ENCODE measurements at places on chromosomes 13 and 19.

DNA sequence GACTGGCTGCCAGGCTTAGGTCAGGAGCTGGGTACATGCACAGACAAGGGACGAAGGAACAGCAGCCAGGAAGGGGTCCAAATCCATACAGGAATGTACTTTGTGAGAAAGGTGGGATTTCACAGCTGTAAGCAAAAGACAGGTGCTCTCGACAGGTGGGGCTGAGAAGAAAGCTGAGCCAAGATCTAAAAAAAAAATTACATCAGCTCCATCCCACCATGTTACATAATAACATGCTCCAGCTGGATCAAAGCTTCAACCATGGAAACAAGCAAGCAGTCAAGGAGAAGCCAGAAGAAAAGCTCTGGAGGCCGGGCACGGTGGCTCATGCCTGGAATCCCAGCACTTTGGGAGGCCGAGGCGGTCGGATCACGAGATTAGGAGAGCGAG is 8.0 kb downstream of the UBXN6 start:
- no peak for DNase-seq

DNA sequence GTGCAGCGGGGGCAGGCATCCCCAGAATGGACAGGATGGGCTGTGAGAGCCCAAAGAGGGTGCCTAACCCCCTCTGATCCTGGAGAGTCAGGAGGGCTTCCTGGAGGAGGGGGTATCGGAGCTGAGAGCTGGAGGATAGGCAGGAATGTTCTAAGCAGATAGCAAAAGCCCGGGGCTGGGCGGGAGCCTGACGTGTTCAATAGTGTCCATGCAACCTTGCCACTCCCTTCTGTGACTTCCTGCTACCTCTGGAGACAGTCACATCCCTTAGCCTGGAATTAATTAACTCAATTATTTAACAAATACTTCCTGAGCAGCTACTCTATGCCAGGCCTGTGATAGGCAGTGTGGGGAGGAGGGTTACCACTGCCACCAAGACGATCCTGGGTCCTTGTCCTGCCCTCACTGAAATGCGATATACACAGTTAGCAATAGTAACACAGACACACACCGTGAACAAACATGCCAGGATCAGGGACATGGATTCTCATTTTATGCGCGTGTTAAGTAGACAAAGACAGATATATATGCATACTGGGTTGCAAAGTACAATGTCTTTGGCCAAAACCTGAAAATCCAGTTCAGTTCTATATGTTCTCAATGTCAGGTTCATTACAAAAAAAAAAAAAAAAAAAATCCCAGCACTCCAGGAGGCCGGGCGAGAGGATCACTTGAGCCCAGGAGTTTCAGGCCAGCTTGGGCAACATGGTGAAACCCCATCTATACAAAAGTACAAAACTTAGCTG is 10.7 kb downstream of the AP2S1 start:
- DNase-seq, result no peak

GRCh38 chr13:31334994-31335557 is 135.3 kb downstream of the B3GLCT start:
- DNase-seq, result no peak

GRCh38 chr13:64819081-64819480 is 2411.1 kb downstream of the PCDH9 start:
- DNase-seq, result no peak

DNA sequence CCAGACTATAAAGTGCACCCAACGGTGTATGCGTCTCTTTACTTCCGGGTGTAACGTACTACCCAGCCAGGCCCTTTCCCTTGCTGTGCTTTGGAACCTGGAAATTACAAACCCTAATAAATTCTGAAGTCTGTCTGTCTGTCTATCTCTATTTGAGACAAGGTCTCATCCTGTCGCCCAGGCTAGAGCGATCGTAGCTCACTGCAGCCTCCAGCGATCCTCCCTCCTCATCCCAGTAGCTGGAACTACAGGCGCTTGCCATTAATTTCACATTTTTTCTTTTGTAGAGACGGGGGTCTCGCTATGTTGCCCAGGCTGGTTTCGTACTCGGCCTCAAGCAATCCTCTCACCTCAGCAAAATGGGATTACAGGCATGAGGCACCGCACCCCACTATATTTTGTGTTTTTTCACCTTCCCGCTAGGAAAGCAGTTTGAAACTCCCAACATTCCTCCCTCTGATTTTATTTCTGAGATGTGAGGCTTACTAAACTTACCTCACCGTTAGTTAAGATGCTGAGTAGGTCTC is 469 bp upstream of the RNF6 start:
- DNase-seq, result no peak

GRCh38 chr13:94243551-94243950 is 235.9 kb downstream of the DCT start:
- no peak for DNase-seq

GRCh38 chr13:106561551-106562170 is 6.3 kb downstream of the ARGLU1 start:
- no peak for DNase-seq

DNA sequence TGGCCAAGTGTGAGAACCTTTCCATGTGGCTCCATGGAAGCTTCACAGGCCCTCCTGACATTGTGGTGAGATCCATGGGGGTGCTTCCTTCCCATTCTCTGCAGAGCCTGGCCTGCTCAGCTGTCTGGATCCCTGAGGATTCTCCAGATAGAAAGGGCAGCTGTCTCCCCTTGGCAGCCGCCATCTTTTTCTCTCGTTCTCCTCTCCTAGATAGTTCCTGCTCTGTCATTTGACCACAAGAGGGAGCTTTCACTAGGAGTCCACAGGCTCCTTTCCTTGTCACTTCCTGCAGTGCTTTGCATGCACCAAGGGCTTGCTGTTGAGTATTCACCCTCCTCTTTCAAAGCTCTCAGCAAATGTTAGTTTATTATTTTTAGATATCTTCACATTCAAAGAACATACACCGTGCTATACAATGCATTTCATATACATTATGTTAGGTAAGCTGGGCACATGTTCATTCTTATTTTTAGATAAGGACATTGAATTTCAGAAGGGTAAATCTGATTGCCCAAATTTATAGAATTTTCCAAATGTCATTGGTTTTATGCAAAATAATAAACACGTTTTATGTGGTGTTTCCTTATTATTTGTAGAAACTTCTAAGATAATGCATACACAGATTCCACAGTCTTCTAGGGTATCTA is 133.2 kb downstream of the FRY start:
- DNase-seq, result peak; percentile 56

- DNase-seq, result no peak
These were observed 3.4 kb upstream of the TGFB1 start for GRCh38 chr19:41356984-41357739.

GRCh38 chr13:96011291-96011872 is 41.8 kb downstream of the UGGT2 start:
- DNase-seq, result no peak

GRCh38 chr19:45816236-45817009 is 1.3 kb upstream of the RSPH6A start:
- no peak for DNase-seq

- no peak for DNase-seq
These were observed 10.5 kb downstream of the LAMP1 start for GRCh38 chr13:113307491-113307890.

DNA sequence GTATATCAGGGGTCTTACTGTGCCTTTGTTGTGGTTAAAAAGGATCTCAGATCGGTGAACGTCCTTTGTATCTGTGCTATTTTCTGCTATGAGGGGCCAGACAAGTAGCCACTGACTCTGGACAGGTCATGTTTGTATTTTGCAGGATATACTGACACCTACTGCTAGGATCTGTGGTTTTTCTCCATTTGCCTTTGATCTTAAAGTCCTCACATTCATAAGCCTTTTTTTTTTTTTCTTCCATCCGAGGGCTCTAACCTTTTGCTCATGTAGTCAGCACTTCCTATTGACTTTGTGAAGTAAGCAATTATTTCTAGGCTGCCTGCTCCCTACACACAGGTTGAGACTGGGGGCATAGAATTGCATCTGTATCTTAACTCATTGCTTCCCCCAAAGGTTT is 106.2 kb downstream of the SLITRK5 start:
- no peak for DNase-seq

GRCh38 chr19:38070573-38070972 is 153.4 kb downstream of the DPF1 start:
- DNase-seq, result no peak

GRCh38 chr13:93624311-93624777 is 397.7 kb downstream of the GPC6 start:
- DNase-seq, result no peak

GRCh38 chr19:41796362-41796761 is at the start of gene CEACAM3:
TSS of gene CEACAM3 (plus strand) at chr19:41796587. CDS start at chr19:41796678, 91 bp downstream.
- DNase-seq, result no peak

DNA sequence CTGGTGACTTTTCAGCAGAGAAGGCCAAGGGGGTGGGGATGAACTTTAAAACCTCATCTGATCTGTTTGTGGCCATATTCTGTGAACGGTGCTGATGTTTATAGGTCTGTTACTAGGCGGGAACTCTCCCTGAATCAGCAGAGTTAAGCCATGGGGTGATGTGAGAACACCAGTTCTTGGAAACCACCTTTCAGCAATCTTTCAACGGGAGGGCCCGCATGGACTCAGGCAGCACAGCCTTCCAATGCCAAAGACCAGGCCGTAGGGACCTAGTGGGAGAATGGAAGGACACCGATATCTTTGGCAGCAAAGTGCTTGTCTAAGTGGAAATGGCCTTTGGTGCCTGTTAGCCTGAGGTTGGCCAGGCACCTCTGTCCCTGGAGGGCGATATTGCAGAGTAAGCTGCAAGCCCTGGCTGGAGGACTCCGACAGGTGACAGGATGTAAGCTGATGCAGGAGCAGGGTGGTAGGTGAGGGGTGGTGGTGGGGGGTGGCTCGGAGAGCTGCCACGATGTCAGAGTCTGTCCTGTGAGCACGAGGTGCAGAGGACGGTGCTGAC is 57.0 kb downstream of the ERCC5 start:
- DNase-seq, result no peak

DNA sequence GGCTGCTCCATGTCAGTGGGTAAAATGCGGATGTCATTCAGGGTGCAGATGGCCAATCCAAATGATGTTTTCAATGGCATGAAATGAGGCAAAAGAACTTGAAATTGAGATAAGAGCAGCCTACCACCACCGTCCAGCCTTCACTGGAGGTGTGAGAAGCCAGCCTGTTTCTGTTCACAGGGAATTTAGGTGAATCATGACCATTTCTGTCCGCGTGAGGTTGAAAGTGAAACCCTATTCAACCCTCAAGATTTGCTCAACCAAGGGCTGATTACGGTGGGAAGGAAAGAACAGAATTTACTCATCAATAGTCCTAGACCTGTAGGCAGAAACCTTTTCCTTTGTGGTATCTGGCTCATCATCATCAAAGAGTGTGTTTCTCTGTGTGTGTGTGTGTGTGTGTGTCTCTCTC is 370.7 kb downstream of the COG6 start:
- DNase-seq, result no peak

DNA sequence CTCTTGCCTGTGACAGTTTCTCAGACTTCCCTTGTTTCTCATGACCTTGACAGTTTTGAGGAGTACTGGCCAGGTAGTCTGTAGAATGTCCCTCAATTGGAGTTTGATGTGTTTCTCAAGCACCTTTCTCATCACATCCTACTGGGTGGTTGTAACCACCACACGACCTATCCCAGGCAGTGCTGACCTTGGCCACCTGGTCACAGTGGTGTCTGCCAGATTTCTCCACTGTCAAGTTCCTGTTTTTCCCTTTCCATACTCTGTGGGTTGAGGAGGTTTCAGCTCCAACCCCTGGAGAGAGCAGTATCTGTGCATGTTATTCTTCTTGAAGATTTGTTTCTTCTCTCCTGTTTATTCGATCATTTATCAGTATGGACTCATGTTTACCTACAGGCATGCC is 8.4 kb upstream of the UPF3A start:
- DNase-seq, result no peak

DNA sequence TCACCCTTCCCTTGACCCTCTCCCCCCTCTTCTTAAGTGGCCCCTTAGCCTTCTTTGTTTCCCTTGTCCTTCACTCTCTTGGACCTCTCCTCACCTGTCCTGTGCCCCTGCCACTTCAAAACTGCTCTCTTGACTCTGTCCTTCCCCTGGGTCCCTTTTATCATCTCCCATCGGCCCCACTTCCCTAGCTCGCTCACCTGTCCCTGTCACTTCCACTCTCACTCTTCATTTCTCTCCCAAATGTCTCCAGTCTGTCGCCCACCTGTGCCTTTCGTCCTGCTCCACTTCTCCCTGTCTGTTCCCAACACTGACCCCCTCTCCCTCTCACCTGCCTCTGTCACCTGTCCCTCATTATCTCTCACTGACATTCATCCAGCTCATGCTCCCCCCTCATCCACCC is 699 bp downstream of the IFNL1 start:
- DNase-seq, result no peak

- peak; percentile 32 for DNase-seq
These were observed 1.5 kb downstream of the RGCC start for GRCh38 chr13:41458761-41459431.

GRCh38 chr13:92941167-92941566 is 285.4 kb upstream of the GPC6 start:
- DNase-seq, result no peak

DNA sequence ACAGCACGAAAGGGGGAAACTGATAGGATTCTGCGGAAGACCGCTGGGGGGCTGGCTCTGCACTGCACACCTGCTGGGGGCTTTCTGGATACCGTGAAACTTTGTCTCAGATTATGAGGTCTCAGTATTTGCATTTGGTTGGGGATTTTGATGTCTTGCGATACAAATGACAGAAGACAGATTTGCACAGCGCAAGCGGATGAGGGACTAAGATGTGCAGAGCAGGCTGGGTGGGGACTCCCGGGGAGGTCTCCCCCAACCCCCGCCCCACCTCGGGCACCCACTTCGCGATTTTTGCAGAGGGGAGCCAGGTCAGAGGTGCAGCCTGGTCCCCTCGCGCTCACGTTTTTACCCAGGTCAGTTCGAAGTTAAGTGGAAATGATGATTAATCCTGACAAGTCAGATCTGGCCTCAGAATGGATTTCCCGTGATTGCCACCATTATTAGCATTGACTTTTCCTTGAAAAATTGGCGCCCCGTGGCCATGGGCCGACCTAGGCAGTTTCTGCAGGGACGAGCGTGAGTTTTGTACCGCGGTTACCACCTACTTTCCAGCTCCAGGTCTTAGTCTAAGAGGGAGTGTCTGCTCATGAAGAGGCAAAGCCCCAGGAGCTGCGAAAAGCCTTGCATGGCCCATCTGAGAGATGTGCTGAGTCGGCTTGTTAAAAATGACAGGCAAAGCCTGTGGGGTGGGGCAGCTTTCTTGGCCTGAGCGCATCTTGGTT is 1.3 kb upstream of the GJB2 start:
- DNase-seq, result no peak

DNA sequence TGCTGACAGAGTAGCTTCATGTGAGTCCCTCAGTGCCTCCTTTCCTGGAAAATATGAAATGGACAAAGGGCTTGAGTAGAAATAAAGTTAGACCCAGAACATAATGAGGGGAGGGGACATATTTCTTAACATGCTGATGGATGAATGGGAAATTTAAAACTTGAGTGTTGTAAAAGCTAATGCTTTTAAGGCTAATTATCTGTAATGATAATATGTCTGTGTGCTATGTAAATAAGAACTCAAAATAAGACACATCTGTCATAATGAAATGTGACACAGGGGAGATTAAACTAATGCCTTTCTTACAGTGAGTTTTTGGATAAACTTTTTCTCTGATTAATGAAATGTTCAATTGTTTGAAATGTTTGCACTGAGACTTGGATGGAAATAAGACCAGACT is 65.8 kb upstream of the RFXAP start:
- DNase-seq, result no peak
